ENCODE measurements at places on chromosomes 3 and 15. TPM values are rescaled to one million over a fixed set of nuclear protein-coding genes. Genes with fewer than 3 reads are reported as not detected.

Gene CAPN3
- total RNA-seq = 18.9 TPM

Gene FBXW12
- not detected for total RNA-seq

Gene SST
- total RNA-seq = 97.6 TPM

Gene SNX22
- total RNA-seq = 13.2 TPM

DNA sequence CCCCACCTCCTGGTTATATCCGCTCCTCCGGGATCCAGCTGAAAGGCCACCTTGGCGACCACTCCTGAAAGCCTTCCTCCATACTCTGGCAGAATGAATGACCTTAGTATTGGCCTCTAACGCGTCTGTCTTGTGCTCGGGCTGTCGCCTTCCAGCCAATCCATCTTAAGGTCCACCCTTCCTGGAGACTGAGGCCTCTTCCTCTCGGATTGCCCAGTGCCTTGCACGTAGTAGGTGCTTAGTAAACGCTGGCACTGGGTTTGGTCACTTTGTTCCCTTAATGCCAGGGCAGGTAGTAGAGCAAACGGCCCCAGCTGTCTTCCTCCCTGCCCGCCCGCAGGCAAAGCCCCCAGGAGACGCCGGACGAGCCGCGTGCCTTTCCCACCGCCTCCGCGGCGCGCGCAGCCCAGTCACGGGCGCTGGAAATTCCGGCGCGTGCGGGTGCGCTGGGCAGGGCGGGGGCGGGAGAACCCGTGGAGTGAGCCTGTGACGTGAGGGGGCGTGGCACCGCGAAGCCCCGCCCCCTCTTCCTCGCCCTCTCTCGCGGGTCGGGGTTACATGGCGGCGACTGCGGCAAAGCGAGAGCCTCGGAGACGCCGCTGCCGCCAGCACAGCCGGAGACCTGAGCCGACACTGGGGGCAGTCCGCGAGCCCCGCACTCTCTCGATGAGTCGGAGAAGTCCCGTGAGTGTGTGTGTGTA lies at the start of gene MAPK6:
TSS of gene MAPK6 (plus strand) at position 527 of the 701 bp plus-strand sequence. CDS start 27,242 bp downstream, outside the sequence.
- peak within 1 kb of the TSS; percentile 54 for H3K4me3 ChIP-seq
- no peaks in the 10 kb centered on the region for H3K4me1 ChIP-seq
- peak; percentile 95 for DNase-seq
- peak within 1 kb of the TSS; percentile 90 for H3K27ac ChIP-seq
- no peaks in the 10 kb centered on the region for H3K27me3 ChIP-seq
- H3K36me3 ChIP-seq = no peaks in the 10 kb centered on the region

GRCh38 chr3:100556673-100557310 lies 52.6 kb upstream of the ADGRG7 start:
- DNase-seq = no peak
- no peak overlapping the region for H3K4me3 ChIP-seq
- H3K4me1 ChIP-seq = no peaks in the 10 kb centered on the region
- no peaks in the 10 kb centered on the region for H3K36me3 ChIP-seq

- no peaks in the 10 kb centered on the region for H3K4me1 ChIP-seq
- H3K4me3 ChIP-seq = no peak overlapping the region
- H3K27ac ChIP-seq = no peak overlapping the region
- H3K27me3 ChIP-seq = no peaks in the 10 kb centered on the region
- no peak for DNase-seq
- H3K36me3 ChIP-seq = no peaks in the 10 kb centered on the region
Measured at GRCh38 chr3:178082326-178082906, 453.8 kb upstream of the KCNMB2 start.

DNA sequence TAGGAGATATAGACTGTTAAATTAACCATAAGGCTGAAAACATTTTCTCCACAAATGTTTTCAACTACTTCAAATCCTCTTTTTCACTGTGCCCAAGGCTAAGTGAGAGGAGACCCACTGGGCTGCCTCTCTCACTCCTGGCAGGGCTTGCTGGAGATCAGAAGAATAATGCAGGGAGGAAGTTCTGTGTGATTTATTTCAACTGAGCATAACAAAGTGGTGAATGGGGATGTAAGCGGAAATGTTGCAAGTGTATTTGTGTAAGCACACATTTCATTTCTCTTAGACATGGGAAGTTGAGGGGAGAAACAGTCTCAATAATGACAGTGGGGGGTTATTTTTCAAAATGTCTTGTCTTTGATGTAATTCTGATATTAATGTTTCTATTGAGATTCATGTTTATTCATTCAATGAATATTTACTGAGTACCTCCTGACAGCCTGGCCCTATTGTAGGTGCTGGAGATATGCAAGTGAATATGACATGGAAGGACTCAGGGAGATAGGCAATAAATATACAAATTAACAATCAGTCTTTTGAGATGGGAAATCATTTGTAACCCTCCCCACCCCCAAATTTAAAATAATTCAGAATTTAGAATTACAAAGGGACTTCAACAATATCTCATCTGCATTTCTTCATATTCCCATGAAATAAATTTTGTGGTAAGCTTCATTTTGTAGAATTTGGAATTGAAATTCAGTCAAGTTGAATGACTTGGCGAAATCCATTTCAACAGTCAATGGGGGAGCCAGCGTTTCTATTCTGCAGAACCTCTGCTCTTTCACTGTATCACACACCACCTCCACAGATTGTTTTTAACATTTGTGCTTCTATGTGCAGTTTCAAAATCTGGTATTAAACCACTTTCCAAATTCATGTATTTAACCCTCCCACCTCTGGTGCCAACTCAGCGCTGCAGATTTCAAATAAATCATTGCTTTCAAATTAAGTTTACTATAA lies 247.2 kb downstream of the SLC9A9 start:
- no peak for DNase-seq
- H3K4me1 ChIP-seq = no peaks in the 10 kb centered on the region
- no peaks in the 10 kb centered on the region for H3K36me3 ChIP-seq
- no peak overlapping the region for H3K27ac ChIP-seq

- H3K27me3 ChIP-seq = no peaks in the 10 kb centered on the region
- H3K27ac ChIP-seq = no peak overlapping the region
- DNase-seq = no peak
- H3K36me3 ChIP-seq = no peaks in the 10 kb centered on the region
- H3K4me1 ChIP-seq = no peaks in the 10 kb centered on the region
Measured at GRCh38 chr3:62882676-62883200, 7.5 kb upstream of the CADPS start.

DNA sequence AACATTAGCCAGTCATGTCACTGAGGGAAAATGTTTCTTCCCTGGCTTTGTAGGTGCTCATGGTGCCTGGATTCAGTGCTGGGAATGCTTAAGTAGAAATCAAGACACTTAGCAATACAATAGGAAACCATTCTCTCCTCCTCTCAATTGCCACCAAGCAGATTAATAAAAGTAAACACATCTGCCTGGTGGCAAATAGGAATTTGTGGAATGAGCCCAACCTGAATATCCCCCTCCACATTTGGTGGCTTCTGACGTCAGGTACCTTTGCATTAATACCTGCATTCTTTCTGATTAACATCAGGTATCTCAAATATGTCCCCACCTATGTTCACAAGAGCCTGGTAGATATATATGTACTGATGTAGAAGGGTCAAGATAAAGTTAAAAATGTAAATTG lies 42.7 kb downstream of the PPP2R3A start:
- DNase-seq = no peak
- H3K4me1 ChIP-seq = no peaks in the 10 kb centered on the region

DNA sequence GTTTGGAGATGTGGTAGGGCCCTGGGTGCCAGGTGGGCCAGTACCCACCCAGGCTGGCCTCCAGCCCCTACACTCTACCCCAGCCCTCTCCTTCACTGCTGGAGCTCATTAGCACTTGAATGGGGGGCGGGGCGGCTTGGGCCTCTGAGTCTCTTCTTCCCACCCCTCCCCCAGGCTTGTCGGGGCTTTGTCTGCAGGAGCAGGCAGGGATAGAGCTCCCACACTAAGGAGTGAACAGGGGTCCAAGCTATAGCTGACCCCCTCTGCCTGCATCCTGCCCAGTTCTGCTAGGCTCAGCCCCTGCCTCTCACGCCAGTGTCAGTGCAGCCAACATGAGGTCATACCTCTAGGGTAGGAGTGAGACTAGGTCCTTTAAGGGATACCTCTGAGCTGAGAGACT lies 5.2 kb downstream of the GNAI2 start:
- H3K36me3 ChIP-seq = peaks cover 2% of the 10 kb centered on the region
- peaks cover 7% of the 10 kb centered on the region for H3K4me1 ChIP-seq
- H3K27me3 ChIP-seq = no peaks in the 10 kb centered on the region
- no peak for DNase-seq
- peak overlapping the region; percentile 68 for H3K27ac ChIP-seq
- no peak overlapping the region for H3K4me3 ChIP-seq

- H3K4me1 ChIP-seq = no peaks in the 10 kb centered on the region
- H3K27ac ChIP-seq = no peak overlapping the region
- no peak overlapping the region for H3K4me3 ChIP-seq
- no peak for DNase-seq
Measured at GRCh38 chr3:11563159-11563864, 80.4 kb downstream of the VGLL4 start.

DNA sequence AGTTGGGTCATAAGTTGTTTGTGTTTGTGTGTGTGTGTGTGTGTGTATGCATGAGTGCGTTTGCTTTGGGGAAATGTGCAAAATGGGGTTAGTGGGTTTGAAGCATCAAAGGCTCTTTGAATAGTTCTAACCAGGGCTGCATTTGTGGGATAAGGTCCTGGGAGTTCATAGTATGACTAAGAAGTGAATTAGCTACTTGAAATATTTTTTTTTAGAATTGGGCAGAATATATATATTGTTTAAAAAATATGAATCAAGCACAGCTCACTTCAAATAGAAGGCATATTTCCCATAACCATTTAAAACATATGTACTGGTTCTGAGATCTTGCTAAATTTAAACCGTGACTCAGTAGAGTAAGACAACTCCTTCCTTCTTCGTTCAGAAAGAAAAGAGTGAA lies 43.1 kb downstream of the IGF2BP2 start:
- DNase-seq = no peak
- no peak overlapping the region for H3K4me3 ChIP-seq
- H3K36me3 ChIP-seq = no peaks in the 10 kb centered on the region
- no peak overlapping the region for H3K27ac ChIP-seq
- H3K4me1 ChIP-seq = no peaks in the 10 kb centered on the region

All from Peyer's patch (tissue), 4 donors.